MV-4-11 (cell line): ENCODE measurements at places on chromosomes 3 and 15.
A peak's percentile ranks its signal among the peaks of the same experiment; 100 is the strongest.

GRCh38 chr3:128727485-128727884 is 1.5 kb downstream of the RAB7A start:
- DNase-seq, result no peak

DNA sequence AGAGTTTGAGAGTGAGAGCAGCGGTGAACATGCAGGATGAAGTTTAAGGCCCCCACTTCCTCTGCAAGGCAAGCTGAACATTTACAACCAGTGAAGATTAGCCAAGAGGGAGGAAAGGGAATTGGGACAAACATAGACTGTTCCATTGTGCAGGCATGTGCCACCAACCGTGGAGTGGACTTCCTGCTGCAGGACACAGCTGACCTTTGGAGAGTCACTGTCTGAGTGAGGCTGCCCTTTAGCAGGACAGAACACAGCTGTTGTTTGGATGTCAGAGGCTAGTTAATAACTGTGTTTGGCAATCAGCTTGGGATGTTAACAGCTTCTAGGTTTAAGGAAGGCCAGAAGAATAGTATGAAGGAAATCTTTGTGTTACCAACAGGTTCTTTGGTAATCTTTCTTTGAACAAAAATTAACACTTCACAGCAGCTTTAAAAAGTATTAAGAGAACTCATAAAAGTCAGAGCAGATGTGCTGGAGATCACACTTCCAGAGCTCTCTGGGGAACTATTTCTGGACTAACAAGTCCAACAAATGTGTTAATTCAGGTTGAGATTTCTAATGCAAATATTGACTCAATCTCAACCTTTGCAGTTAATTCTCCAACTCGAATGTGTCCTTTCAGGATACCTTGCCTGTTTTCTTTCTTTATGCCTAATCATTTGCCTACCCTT is 31.4 kb downstream of the CTDSPL start:
- peak; percentile 20 for DNase-seq

- DNase-seq, result no peak
These were observed 199.9 kb downstream of the GABRG3 start for GRCh38 chr15:27170851-27171250.

DNA sequence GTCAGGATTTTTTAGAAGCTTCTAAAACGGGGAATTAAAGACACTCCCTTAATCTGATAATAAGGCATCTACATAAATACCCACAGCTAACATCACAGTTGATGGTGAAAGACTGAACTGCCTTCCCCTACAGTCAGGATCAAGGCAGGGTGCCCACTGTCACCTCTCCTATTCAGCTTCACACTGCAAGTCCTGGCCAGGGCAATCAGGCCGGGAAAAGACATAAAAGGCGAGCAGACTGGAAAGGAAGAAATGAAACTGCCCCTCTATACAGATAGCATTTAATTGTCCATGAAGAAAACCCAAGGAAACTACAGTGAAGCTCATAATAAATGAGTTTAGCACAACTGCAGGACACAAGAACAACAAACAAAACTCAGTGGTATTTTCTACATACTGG is 61.7 kb downstream of the HERC2 start:
- DNase-seq, result no peak

DNA sequence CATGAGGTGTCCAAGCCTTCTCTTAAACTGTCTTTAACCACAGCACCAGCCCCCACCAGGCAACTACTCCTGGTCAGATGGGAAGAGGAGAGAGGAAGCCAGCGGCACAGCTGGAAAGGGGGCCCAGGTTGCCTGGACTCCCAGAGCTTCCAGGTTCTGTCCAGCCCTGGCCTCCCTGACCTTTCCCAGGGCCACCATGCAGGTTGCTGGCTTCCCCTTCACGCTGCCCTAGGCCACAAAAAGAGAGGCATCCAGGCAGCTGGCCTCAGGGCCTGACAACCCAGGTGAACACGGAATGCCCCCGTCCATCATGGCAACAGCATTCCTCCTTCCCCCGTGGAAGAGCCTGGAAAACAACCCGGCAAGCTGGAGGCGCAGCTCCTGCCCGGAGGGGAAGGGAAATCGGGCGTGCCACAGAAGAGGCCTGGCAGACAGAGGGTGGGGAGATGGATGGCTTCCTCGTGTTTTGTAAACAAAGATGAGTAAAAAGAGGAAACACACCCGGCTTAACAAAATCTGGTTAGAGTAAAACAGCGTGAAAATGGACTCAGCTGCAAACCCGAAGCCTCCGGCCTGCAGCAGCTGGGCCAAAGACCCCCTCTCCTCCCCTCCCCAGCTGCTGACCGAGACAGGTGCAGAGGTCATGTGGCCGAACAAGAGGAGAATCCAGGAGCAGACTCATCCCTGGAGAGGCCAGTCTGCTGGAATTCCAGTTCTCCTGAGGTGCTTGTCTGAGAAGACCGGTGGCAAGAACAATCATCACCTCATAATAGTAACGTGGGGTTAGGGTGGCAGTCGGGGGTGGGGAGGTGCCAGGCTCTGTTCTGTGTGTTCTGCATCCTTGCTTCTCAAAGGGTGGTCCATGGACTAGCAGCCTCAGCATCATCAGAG is 15.5 kb downstream of the BMF start:
- peak; percentile 53 for DNase-seq

DNA sequence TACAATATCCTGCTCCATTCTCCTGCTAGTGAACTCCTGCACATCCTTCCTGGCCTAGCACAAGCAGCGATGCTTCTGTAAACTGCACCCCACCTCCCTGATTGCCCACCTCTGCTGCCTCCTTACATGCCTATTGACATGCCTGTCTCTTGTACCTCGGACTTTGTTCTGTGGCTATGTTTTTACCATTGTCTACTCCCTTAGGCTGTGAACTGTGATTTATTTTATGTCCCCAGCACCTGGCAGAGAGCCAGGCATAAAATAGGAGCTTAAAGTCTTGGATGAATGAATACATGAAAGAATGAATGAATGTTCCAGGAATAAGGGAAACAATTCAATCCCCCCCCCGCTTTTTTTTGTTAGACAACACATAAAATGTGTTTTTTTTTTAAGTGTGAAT is 210.0 kb downstream of the MYRIP start:
- DNase-seq, result no peak

GRCh38 chr3:174193604-174194003 is 665.5 kb upstream of the NAALADL2 start:
- DNase-seq, result no peak

GRCh38 chr15:51327081-51327480 is 11.3 kb downstream of the CYP19A1 start:
- no peak for DNase-seq

GRCh38 chr3:140497331-140497730 is 180.5 kb upstream of the TRIM42 start:
- DNase-seq, result no peak

DNA sequence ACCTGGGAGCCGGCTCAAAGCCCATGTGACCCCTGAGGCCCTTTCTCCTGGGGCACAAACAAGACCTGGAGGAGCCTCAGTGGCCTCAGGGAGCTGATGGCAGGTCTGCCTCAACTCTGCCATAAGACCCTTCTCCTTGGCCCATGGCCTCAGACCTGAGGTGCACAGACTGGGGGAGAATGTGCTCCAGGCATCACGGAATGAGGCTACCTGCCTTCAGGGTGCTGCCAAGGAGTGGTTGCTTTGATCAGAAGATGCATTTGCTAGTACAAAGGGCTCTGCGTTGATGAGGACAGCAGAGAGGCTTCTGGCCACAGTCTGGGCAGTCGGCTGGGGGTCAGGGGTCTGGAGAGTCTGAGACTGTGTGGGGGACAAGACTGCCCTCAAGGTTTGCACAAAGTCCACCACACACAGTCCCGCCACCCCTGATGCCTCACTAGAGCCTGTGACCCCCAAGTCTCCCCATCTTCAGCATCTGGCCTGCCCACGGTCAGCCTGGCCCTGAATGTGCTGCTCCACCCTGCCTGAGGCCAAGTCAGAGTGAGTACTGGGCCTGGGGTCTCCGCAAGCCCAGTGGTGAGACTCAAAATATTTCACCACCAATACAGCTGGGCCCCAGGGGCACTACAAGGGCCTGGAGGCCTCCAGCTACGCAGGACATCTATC is 26.6 kb downstream of the ALDH1L1 start:
- DNase-seq, result no peak

- no peak for DNase-seq
These were observed 132.8 kb upstream of the ICE2 start for GRCh38 chr15:60611592-60612346.

DNA sequence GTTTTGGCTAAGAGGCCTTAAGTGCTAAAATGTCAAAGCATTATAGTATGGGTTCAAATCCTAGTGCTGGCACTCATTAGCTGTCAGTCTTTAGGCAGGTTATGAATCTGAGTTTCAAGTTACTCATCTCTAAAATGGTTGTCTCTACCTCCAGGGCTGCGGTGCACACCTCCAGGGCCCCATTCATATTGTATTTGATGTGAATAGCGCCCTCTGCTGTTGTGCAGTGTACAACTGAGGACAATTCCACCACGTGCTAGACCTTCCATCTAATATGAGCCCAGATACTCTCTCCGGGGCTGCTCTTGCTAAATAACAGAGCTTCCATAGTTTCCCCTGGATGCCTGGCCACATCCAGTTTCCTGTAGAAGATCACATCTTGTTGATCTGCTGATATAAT is 54.3 kb downstream of the OXNAD1 start:
- DNase-seq, result no peak

DNA sequence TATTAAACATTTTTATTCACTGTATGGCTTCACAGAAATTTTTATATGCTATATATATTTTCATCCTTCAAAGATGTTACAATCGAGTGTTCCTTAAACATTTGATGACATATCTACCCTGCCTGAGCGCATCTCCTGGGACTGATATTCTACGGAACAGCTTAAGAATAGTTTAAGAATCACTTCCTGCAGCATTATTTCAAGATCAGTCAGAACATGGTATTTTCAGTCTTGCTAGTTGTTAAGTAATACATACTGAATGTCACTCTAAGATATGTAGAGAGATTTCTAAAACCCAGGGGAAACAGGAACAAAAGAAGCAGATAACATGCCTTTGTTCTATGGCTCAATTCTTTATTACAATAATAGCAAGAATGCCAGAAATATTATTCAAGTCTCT is 8.7 kb downstream of the COL8A1 start:
- DNase-seq, result no peak

DNA sequence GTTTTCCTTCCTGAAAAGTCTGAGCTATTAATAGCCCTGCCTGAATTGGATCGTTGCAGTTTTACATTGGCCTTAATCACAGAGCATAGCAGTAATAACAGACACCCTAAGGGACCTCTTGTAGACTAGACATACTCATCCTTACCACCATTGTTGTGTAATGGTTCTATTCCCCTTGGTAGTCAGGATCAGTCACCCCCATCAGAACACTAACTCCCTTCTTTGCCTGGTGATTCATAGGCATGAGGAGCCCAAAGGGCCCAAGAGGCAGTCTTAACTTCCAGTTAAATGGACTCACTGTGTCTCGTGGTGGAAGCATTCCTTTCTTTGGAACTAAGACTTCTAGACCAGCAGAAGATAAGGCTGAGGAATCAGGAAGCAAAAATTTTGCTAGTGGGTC is 20.2 kb downstream of the CGGBP1 start:
- peak; percentile 51 for DNase-seq

DNA sequence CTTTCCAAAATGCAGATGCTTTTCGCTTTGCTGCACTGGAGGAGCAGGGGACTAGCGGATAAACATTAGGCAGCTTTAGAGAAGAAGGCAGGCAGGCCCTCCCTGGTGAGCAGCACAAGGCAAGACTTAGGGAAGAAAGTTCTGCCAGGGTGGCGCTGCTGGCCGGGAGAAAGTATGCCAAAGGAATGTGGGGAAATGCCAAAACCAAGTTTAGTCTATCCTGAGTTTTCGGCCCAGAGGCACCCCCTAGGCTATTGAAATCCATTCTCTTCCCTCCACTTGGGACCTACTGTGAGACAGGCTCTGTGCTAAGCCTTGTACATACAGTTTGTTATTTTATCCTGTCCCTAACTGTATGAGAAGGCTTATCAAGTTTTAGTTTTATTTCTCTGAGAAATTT is 9.2 kb downstream of the SHC4 start:
- DNase-seq, result no peak

DNA sequence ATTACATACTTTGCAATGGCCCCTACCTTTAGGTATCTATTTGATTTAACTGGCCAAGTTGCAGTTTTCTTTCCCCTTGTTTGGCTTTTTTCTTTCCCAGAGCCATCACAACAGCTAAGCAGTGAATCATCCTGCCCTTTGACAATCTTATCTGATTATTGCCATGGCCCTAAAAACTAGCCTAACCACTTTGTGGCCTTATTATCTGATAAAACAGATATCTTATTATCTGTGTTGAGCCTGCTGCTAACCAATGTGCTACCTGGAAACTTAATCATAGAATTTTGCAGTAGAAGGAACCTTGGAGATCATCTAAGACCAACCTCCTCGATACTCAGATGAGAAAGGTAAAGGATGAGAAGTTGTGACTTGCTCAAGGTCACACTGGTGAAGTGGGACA is 37.1 kb downstream of the EIF4E3 start:
- no peak for DNase-seq

DNA sequence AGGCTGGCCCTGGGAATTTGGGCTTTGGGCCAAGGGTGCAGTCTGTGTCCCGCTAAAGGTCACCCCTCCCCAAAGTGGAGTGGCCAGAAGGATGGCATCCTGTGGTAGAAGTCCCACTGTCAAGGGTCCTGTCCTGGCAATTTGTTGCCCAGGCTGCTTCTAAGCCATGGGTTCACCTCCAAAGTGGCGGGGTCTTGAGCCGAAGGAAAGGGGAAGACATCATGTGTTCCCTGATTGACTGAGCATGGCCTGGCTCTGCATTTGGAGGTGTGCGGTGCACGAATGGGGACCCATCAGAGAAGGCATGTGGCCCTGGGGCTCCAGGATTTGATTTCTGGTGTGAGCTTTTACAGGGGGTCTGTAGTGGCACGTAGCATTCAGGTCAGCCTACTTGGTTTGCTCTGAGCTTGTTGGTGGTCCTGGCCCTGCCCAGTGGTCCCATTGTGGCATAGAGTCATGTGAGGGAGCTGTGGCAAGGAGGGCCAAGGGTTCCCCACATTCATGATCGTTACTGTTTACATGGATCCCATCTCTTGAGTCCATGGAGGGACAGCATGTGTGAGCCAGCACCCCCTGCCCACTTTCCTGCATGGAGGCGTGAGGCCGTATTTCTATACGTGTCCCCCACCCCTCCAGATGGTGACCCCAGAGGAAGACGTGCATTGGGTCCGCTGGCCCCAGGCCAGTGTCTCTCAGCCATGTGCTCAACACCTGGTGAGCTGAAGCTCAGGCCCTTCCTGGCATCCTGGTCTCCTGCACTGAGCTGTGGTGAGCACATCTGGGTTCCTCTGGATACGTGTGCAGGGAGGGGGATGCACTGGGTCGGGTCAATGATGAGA is 225.1 kb downstream of the SNRPN start:
- DNase-seq, result no peak

GRCh38 chr3:197292083-197292646 is 6.2 kb downstream of the DLG1 start:
- DNase-seq, result no peak
